Stimulated activated CD4-positive, alpha-beta T cell treated with anti-CD3 and anti-CD28 coated beads, Interleukin-1b, Interleukin-23, amount 100 ng/mL, for 1 hour (primary cell): ENCODE measurements at places on chromosomes 2 and 18.

DNA sequence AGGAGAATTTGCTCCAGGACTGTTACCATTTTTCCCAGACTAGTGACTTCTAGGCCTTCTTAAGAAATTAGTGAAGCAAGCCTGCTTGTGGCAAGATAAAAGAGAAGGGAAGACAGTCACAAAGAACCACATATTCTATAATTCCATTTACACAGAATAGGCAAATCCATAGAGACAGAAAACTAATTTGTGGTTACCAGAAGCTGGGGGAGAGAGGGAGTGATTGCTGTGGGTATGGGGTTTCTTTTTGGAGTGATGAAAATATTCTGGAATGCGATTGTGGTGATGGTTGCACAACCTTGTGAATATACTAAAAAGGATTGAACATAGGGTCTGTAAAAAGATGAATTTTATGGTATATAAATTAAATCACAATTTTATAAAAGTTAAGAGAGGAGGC is 37.5 kb upstream of the SIX2 start:
- DNase-seq, result no peak

DNA sequence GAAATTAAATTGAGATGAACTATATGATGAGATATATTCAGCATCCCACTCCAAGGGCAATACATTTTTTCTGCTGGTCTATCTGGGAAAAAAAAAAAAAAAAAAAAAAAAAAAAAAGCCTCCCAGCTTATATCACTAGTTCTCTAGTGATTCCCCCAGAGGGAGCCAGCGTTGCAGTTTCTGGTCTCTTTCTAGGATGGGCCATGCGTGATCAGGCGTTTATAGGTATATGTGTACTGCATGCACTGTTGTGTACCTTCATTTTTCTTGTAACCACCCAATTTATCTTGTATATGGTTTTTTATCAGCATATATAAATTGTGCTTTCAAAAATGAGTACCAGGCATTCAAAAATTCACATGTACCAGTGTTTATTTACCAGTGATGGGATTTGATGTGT is 35.1 kb downstream of the DCDC2C start:
- DNase-seq, result no peak

- DNase-seq, result no peak
Measured at GRCh38 chr2:2569836-2570235, 238.8 kb upstream of the MYT1L start.

DNA sequence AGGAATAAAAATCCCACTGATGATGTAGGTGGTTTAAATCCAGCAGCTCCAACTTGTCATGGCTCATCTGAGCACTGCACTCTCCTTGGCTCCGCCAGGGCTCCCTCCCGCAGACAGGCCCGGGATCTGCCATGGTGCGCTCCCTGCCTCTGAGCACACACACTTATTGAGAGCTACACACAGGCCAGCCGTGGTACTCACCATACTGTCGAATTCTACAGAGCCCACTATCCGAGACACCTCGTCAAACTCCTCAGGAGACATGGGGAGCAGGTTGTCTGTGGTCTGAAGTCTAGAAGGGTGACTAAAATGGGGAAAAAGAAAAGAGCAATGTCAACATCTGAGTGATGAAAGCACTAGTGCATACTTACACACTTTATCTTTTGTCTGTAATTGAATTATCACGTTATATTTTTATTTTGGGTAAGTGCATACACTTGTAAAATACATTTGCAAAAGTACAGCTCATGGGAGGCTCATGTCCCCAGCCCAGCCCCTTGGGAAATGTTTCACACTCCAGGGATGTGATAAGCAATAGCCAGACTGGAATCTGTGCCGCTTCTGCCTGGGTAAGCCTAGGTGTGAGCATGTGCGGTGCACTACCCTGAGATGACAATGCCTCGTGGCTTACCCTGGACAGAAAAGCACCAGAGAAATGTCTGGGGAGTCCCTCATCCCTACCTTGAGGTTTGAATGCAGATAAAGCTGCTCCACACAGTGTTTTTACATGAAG is 39.2 kb downstream of the STAT1 start:
- DNase-seq, result no peak

DNA sequence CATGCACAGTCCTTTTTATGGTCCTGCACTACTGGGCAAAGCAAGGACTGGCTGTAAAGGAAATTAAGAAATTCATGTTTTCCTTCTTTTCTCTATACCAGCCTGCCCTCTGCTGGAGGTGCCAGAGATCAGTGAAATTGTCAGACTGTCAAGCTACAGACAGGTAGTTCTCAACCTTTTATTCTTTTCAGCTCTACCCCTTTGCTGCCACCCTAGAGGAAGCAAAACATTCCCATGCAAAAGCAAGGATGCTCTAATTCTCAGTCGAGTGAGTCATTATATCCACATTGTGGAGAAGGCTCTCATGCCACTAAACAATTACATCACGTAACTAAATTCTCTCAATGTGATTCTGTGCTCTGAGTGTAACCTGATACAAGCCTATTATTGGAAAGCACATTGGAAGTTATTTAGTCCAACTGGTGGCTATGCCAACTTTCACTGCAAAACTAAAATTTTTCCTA is 25.0 kb upstream of the RAPGEF4 start:
- DNase-seq, result no peak

DNA sequence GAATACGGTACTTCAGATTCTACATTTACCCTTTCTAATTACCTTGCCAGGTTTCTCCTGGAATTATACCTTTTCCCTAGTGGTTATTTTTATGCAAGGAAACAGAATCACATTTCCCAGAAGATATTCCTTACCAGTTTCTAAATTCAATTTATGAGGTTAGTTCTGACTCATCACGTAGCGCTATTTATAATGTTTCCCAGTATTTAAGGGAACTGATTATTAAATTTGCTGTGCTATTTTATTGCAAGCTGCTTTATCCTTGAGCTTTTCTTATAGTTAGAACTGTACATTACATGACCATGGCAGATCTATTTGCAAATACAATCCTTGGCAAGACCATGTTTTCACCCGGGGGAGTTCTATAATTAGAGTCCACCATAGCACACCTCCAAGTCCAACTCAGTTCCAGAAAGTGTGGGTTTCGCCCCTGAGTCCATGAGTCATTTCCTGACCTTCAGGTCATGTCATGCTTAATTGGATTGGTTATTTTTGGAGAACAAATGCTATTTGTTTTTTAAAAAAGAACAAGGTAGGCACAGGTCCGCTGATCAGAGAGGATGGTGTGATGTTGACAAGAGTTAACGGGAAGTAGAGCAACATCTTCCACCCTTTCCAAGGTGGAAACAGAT is 126.6 kb downstream of the ZNF532 start:
- no peak for DNase-seq

DNA sequence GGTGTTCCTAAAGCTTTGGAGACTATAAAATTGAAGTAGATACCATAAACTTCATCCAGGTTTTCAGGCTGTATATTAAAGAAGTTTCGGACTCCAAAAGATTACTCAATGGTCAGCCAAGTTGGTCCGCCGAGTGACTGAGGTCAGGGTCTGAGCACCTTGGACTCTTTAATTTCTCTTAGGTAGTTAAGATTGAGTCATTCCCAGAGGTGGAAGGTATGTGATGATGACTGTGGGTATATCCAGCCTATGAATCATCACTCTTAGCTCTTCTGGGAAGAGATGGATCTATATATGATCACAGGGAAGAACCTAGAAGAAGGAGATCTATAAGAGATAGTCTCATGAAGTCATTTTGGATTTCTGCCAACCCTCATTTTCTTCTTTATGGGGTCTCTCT is 3.3 kb downstream of the ITGA6 start:
- no peak for DNase-seq

DNA sequence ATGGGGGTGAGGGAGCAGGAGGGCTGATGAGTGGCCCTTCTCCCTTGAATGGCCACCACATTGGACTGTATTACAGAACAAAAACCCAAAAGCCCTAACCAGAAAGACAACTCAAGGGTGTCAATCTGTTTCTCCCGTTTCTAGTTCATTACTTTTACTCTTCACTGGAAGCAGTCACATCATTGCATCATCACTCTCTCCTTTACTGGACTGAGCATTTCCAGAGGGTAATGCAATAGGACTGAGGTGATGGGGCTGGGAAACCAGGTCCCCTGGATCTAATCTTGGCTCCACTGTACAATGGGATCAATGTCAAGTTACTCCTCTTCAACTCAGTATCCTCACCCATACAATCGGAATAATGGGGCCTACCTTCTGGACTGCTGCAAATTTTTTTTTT is 56.1 kb downstream of the BCL2 start:
- no peak for DNase-seq

GRCh38 chr2:199405241-199405640 is 52.5 kb downstream of the SATB2 start:
- no peak for DNase-seq

GRCh38 chr2:166094325-166094724 is 33.5 kb downstream of the SCN1A start:
- DNase-seq, result no peak
